Dorsolateral prefrontal cortex (tissue), 122 donors: ENCODE measurements at places on chromosomes 11 and 22.

DNA sequence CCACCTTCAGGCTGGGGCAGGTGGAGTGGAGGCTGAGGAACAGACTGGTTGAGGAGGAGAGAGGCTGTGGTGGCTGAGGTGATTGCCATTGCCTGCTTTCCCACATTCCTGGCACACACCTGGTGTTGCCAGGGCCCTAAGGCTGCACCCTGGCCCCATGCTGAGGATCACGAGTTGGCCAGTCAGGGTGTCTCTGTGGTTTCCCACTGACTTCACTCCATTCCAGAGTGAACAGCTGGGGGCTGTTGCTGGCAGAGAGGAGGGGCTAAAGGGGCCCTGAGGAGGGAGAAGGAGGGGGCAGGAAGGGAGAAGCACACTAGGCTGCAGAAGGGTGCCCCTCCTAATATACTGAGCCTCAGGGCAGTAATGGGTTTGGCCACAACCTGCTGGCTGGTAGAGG lies 1.8 kb downstream of the TMEM86A start:
- DNase-seq, result no peak

DNA sequence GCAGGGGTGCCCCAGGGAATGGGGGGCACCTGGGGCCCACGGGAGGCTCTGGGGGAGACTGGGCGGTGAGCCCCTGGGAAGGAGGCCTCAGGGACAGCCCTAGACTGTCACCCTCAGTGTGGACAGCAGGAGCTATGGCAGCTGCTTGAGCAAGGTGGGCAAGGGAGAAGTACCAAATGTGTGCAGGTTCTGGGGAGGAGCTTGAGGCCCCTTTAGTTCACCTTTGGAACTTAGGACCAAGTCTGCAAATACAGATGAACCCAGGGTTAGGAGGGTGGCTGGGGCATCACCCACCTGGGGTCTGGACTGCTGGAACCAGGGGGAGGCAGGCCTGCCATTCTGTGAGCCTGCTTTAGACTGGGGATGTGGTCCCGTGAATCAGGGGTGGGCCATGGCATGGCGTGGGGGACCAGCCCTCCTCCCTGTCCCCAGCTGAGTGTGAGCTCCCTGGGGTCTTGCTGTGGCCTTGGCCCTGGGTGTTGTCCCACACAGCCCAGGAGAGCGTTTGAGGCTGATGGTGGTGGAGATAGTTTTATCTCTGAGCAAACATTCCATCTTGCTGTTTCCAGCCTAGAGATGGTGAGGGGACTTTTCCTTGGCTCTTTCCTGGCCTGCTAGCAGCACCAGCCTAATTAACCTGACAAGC lies 122.3 kb downstream of the KCNQ1 start:
- peak; percentile 20 for DNase-seq

DNA sequence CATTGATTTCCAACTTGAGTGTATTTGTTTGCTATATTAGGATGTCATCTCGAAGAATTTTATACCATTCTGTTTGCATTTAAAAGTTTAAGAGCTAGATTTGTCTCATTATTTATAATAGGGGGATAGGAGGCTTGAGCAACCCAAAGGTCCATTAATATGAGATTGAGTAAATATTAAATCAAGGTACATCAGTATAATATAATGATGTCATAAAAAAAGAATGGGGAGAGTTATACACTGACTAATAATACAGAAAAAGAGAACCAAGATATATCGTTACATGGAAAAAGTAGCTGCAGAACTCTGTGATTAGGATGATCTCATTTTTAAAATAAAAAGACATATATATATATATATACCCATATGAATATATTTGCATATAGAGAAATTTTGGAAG lies 19.4 kb downstream of the SPA17 start:
- DNase-seq, result no peak

DNA sequence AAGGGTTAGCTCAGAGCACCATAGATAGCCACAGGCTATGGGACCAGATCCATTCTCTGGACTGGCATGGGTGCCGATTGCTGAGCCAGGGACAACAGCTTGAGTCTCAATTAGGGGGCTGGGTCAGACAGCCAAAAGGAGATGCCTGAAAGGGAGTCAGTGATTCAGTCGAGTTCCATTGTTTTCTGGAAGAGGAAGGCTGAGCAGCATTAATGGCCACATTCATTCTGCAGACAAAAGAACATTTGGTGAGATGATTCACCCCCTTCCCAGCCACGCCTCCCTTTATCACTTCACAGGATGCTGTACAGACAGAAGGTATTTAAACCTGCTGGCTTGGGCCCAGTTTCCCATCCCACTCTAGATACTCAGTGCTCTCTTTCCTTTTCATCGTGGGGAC lies 131.9 kb downstream of the ADAMTS15 start:
- DNase-seq, result peak; percentile 47

GRCh38 chr22:44260216-44261035 lies 52.3 kb downstream of the SHISAL1 start:
- peak; percentile 13 for DNase-seq

GRCh38 chr11:7454854-7455253 lies 30.5 kb upstream of the OLFML1 start:
- DNase-seq, result no peak

DNA sequence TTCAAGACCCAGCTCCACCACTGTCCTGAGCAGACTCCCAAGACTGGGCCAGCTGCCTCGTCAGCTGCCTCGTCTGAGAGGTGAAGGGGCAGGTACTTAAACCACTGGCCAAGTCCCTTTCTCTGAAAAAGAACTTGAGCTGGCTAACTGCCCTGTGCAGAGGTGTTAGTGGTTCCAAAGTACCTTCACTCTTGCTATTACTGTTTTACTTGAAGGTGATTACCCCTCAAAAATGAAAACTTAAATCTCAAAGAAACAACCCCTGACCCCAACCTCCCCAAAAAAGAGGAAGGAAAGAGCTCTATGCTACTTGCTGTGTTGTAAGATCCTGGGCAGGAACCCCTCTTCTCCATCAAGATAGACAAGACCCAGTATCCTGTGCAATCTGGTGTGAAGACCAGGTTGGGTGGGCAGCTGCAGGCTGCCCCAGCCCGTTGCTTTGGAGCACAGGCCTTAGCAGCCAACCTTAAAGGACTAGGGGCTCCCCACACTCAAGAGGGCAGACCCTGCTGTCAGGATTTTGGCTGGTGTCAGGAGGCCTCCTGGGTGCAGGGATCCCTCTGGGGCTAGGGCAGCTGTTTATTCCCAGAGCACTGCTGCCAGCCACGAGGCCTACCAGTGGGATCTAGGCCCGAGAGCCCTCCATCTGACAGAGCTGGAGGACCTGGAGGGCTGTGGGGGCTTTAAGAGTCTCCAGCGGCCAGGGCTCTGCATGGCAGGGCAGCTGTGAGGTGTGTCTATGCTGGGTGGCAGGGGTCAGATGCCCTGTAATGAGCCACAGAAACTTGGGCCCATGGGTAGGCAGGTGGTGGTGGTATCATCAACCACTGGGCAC lies 13.0 kb downstream of the GUCD1 start:
- DNase-seq, result no peak

DNA sequence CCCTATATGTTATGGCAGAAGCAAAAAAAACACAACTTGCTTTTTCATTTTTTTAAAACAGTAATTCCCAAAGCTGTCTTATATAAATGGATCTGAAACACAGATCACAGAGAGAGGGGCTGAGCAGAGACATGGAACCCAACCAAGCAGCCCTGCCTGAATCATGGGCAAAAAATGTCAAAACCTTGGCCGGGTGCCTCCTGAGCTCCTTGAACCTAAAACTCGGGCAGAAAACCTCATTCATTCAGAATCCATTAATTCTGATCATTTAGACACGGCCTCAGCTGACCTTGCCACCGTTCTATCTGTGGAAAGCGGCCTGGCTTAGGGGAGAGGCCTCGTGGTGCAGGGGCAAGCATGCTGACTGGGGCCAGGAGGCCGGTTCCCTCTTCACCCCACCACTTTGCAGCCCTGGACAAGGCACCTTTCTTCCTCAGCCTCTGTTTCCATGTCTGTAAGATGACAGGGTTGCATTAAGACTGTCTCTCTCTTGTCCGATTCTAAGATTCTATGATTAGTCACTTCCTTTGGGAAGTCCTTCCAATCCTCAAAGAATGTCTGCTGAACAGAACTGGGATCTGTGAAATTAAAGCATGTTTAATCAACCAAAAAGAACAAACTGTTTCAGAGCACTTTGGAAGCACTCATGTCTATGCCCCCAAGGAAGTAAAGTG lies 26.0 kb downstream of the TENM4 start:
- no peak for DNase-seq

GRCh38 chr11:112177589-112177988 lies 2.3 kb downstream of the BCO2 start:
- no peak for DNase-seq

GRCh38 chr11:82676483-82677094 lies 57.1 kb downstream of the FAM181B start:
- DNase-seq, result no peak

DNA sequence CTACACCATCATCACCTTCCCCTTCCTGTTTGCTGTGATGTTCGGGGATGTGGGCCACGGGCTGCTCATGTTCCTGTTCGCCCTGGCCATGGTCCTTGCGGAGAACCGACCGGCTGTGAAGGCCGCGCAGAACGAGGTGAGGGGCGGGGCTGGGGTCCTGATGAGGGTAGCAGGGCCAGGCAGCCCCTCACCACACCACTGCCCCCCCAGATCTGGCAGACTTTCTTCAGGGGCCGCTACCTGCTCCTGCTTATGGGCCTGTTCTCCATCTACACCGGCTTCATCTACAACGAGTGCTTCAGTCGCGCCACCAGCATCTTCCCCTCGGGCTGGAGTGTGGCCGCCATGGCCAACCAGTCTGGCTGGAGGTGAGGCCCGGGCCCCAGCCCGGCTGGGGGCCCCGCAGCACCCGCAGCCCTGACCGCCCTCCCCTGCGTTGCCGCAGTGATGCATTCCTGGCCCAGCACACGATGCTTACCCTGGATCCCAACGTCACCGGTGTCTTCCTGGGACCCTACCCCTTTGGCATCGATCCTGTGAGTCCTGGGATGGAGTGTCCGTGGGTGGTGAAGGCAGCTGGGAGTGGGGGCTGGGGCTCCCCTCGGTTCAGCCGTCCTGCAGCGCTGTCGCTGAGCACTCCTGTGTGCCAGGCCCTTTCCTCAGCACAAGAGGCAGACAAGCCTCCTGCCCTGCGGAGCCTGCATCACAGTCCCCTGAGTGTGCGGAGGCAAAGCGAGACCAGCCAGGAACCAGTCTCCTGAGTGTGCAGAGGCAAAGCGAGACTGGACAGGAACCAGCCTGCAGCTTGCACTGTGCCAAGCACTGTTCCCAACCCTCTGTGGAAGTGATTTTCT lies 8.8 kb downstream of the TCIRG1 start:
- DNase-seq, result no peak

DNA sequence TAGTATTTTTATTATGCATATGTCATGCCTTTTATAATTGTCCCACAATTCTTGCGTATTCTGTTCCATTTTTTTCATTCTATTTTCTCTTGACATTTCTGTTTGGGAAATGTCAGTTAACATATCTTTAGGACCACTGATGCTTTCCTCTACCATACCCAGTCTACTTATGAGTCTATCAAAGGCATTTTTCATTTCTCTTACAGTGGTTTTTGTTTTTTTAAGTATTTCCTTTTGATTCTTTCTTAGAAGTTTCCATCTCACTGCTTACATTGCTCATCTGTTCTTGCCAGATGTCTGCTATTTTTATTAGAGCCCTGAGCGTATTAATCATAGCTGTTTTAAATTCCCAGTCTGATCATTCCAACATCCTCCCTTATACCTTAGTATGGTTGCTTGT lies 29.3 kb upstream of the OR8B8 start:
- no peak for DNase-seq

- no peak for DNase-seq
Measured at GRCh38 chr11:69807106-69807815, 12.0 kb downstream of the FGF3 start.

DNA sequence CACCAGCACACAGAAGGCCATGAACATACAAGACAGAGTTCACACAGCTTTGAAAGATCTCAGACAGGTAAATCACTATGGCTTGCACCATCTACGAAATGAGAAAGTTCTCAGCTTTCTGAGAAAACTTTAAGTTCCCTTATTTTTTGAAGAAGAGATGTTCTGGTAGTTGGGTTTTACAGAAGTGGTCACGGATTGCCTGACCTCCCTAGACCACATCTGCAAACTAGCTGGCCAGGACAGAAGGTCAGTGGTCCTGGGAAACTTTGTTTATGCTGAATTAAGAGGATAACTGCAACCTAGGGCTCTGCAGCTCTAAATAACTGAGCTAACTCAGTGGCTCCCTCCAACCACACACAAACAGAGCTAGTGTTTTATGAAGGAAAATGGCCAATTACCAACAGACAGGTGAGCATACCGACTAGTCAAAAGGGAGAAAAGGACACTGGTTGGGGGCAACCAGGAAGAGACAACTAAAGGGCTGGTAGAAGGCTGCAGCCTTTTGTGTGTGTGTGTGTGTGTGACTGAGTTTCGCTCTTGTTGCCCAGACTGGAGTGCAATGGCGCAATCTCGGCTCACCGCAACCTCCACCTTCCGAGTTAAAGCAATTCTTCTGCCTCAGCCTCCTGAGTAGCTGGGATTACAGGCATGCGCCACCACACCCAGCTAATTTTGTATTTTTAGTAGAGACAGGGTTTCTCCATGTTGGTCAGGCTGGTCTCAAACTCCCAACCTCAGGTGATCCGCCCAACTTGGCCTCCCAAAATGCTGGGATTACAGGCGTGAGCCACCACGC lies 8.5 kb upstream of the SCN2B start:
- DNase-seq, result no peak

DNA sequence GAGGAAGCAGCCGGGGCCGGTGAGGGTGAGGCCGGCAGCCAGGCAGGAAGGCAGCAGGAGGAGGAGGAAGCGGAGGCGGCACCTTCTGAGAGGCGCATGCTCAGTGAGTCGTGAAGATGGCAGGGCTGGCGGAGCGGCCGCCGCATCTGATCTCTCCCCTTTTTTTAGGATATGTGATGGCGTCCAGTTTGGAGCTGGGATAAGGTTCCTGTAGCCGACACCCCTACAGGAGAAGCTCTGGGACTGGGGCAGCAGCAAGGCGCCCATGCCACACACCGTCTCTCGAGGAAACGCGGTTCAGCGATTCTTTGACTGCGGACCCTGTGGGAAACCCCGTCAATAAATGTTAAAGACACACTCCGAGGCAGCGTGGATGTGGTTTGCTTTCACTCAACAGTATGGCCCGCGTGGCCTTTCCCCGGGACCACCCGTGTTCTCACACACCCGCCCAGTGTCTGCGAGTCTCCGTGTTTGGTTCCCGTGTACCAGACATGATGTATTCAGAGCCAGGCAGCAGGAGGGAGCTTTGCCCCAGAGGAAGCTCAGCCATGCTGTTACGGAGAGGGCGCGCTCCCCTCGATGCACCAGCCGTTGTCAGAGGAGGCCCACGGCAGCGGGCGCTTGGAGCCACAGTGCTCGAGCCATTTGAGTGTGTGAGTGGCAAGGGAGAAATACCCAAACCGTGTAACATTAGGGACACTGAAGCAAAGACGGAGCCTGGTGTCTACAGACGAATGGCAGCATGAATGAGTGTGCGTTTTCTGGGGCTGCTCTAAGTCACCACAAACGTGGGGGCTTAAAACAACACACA lies 27.7 kb upstream of the PARVB start:
- peak; percentile 57 for DNase-seq

- no peak for DNase-seq
Measured at GRCh38 chr11:71218789-71219499, 33.4 kb downstream of the SHANK2 start.

- DNase-seq, result no peak
Measured at GRCh38 chr11:73888244-73888643, 11.4 kb downstream of the PAAF1 start.

GRCh38 chr11:80163441-80163840 lies 722.6 kb upstream of the TENM4 start:
- DNase-seq, result no peak

GRCh38 chr11:109309153-109309552 lies 112.8 kb upstream of the C11orf87 start:
- no peak for DNase-seq
